ENCODE measurements at places on chromosomes 12 and 14.

GRCh38 chr12:7064516-7064915 lies 4.0 kb downstream of the C1S start:
- DNase-seq, result no peak

GRCh38 chr14:63249092-63249491 lies 44.8 kb downstream of the RHOJ start:
- peak; percentile 94 for DNase-seq

GRCh38 chr12:114136631-114137030 lies 170.5 kb upstream of the RBM19 start:
- DNase-seq, result no peak

GRCh38 chr14:102686196-102686801 lies 91.0 kb upstream of the TRAF3 start:
- no peak for DNase-seq

DNA sequence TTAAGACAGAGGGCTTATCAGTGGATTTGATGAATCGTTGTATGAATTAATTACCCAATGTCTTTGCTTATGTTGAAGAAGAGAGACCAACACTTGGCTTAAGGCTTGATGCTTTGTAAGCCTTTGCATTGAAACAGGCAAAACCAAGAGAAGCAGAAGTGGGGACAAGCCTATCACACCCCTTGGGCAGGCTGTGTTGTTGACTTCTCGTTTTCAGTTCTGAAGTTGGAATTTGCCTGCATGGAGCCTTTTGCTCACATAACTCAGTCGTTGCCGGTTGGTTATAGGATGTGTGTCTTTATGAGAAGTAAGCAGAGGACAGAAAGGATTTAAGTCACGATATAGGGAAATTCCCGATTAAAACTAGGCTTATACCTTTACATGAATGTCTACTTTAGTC lies 94.7 kb downstream of the CCDC92 start:
- no peak for DNase-seq

- no peak for DNase-seq
Measured at GRCh38 chr12:118544569-118544968, 168.2 kb downstream of the SUDS3 start.

DNA sequence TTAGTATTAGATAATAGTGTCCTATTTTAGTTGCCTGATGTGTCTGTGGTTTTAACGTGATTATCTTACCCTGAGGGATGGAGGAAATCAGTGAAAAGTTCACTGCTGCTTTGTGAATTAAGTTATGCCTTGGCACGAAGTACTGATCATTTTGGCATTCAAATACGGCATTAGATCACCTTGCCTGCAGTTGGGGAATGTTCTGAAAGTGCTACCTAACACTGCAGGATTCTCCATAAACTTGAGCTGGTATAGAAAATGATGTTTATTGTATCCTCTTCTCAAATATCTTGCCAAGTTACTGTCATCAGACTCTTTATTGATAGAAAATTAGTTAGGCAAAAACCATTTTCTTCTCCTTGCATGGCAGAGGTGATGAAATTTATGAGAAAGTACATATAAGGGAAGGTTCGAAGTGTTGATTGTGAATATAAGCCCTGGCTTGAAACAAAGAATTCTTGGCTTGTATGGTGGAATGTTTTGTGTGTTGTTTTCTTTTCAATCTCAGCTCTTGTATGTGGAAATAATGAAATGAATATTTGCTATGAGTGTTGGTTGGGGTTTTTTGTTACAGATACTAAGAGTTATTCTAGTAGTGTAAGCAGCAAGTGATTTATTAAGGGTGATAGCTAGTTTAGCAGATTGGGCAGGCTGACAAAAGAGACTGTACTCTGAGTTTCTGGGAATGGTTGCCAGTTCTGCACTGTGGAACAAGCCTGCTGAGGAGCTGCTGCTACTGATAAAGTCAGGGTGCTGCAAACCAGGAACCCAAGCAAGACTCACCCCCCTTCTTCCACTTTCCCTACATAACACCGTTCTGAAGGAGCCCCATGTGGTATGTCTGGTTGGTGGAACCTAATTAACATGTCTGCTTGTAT lies 448.3 kb downstream of the PCNX1 start:
- peak; percentile 79 for DNase-seq

DNA sequence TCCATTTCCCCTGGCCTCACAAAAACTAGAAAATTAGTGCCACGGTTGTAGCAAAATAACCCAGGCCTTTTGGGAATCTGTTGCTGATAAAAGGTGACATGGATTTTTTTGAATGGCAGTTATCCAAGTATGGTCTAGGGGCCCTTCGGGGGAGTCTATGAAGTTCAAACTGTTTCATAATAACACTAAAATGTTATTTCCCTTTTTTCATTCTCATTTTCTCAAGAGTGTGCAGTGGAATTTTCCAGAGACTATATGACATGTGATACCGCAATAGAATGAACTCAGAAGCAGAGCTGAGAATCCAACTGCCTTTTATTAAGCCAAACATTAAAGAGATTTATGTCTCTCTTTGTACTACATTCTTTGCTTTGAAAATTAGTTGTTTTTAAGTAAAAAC lies 26.9 kb downstream of the GSTZ1 start:
- DNase-seq, result no peak

DNA sequence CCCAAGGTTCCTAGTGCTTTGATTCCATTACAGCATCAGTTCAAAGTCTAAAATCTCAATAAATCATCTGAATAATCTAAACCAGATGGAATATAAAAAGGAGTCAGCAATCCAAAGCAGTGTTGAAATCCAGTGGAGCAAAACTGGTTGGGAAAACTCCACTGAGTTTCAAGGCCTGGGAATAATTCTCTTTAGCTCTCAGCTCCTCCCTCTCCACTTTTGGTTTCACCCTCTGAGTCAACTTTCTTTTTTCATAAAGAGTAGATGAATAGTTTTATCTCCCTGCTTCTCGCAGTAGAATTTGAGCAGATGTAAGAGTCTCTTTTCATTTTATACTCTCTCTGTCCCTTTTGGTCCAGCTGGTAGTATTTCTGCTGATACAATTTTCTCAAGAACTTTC lies 338.6 kb downstream of the APAF1 start:
- no peak for DNase-seq

DNA sequence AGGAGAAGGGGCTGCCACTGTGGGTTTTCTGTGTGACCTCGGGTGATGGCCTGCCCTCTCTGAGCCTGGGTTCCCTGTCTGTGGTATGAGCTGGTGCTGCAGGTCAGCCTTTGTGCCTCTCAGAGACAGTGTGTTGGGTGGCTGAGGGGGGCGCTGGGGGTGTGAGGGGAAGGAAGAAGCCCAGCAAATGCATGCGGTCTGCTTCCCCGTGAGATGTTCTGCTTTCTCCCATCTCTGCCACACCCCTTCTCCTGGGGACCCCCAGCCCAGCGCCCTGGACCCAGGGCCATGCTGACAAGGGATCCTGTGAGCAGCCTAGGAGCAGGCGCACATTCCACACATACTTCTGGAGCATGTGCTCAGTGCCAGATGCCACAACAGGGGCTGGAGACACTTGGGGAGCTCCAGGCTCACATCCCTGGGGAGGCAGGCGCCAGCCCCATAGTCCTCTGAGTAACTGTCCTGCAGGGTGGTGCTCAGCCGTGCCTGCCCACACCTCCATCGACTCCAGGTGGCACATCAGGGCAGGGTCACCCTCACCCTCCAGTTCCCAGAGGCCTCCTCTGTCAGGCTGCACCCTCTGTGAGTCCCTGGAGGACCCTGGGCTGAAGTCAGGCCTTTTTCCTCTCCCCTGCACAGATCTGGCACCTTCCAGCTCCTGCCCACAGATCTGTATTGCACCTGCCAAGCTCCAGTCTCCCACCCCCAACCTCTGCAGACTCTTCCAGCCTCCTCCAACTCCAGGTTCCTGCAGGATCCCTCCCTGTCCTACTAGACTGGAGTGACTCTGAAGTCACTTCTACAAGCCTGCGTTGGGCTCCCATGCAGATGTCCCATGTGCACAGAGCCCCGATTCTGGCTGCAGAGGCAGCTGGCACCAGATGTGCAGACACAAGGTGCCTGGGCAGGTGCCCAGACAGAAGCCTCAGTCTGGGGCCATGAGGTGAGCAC lies 205.6 kb downstream of the KIF26A start:
- DNase-seq, result no peak

GRCh38 chr14:103552846-103553210 lies 9.6 kb downstream of the BAG5 start:
- no peak for DNase-seq

DNA sequence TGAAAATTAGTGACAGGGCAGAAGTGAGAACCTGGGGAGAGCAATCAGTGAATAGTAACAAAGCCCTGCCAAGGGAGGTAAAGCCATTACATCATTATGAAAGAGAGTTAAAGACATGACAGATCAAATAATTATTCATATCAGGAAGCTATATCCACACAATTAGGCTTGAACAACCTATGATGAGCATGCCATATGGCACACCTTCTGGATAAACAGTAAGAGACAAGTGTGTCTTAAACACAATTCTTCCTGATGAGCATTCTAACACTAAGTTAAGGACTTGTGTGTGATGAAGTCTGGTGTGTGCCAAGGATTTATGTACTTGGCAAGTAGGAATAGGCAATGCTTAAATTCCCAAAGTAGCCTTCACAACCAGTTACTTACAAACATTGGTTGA lies 76.1 kb downstream of the GALNT4 start:
- DNase-seq, result peak; percentile 67

- DNase-seq, result no peak
Measured at GRCh38 chr14:74599321-74599761, 12.7 kb downstream of the LTBP2 start.

GRCh38 chr12:121376754-121377697 lies 22.9 kb upstream of the RNF34 start:
- DNase-seq, result no peak

GRCh38 chr12:27002141-27002540 lies 12.0 kb downstream of the TM7SF3 start:
- DNase-seq, result no peak

DNA sequence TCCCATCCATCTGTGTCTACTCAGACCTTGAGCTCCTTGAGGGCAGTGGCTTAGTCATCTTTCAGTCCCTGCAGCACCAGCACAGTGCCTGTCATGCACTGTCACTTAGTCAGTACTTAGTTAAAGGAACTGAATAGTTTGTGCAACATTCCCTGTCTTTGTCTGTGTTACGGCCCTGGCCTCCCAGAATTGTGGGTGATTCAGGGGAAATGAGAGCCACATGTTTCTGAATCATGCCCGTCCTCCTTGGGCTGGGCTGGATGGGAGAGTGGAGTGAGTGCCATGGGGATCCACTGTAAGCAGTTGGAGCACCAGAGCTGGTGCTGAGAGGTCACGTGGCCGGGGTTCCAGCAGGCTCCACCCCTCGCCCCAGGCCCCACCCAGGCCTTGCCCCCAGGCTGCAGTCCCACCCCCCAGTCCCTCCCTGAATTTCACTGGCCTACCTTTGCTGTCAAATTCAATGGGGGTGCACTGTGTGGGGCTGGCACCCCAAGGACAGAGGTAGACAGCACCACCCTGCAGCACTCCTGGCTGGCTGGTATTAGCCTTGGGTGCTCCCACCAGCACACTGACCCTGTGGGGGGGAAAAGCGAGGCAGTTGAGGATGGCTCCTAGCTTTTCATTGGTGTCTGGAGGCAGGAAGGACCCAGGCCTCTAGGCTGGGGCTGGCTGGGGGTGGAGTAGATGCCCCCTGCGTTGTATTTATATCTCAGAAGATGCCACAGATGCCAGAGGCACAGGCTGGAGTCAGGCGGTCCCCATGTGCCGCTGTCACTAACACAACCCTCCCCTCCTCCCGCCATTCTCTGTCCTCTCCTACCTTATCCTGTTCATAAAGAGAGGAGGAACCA lies 7.5 kb downstream of the ITGA5 start:
- DNase-seq, result no peak

DNA sequence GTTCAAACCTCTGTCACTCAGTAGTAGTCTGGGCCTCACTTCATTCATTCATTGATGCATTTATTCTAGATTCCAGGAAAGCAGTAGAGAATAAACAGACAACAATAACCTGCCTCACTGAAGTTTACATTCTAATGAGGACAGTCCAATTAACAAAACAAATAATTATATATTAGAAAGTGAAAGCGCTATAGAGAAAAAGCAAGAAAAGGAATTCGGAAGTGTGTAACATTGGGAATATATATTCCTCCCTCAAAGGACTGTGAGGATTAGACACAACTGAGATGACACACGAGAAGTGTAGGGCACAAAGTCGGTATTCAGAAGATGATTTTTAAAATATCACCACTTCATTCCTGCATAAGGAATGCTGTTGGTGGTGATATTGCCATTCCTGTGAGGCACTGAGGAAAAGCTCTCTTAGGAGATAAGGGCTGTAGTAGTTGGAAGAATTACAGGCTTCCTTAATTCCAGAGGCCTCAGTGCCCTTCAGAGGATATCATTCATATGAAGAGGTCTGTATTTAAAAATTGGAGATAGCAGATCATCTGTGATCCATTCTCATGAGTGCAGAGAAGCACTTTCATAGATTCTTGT lies 3.9 kb upstream of the DUSP6 start:
- no peak for DNase-seq

- peak; percentile 5 for DNase-seq
Measured at GRCh38 chr14:27553790-27554189, 956.0 kb upstream of the NOVA1 start.

DNA sequence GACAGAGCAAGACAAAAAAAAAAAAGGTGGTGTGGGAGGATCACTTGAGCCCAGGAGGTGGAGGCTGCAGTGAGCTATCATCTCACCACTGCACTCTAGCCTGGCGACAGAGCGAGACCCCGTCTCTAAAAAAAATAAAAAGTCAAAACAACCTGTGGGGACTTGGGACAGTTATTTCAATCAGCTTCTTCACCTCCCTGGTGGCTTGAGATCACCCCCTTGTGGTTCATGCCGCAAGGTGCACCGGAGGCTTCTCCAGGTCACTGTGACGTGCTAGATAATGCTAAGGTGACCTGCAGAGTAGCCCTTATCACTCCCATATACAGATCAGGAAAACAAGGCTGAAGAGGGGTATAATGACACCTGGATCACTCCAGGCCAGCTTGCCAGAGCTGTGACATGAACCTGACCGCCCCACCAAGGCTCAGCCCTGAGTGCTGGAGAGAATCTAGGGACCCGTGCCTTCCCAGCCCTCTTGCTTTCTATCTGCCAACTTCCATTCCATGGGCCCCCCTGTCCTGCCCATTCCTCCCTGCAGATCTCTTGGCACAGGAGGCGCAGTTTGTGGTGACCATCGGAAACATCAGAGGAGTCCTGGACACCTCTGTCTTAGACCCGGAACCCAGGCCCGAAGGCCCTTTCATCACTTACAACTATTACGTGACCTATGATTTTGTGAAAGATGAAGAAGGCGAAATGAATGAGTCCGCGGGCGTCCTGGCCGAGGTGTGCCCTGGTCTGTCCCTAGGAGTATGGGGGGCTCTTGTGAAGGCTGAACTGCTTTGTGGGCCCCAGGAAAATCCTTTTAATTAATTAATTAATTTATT lies 8.1 kb downstream of the LRRC43 start:
- DNase-seq, result peak; percentile 65

- DNase-seq, result no peak
Measured at GRCh38 chr12:39805651-39806050, 186.0 kb upstream of the ABCD2 start.

DNA sequence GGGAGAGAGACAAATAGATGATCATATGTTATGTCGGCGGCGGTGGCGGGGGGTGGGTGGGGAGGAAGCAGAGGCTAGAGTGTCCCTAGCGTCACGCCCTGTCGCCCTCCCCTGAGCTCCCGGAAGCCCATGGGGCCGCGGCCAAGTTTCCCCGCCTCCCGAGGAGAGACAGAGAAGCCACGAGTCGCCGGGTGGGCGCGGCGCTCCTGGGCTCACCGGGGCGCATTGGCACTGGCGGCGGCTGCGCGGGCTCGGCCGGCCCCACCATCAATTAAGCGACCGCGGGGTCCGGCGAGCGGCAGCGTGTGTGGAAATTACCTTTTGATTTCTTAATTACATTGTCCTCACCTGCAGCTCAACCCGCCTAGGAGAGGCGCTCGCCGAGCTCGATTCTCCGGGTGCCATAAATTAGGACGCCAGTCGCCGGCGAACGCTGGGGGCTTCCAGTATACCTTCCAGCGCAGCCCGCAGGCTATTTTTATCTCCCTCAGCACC lies 119.9 kb upstream of the LHX5 start:
- DNase-seq, result no peak

Data from cerebellar cortex (tissue), 1 donor.